Left lung (tissue), 14 donors: ENCODE measurements at places on chromosomes 12 and 14.

- no peak for DNase-seq
Observed at GRCh38 chr14:33737446-33737845, 213.4 kb downstream of the EGLN3 start.

- DNase-seq: no peak
Observed at GRCh38 chr12:55842681-55843429, at the start of gene MMP19. TSS of gene MMP19 (minus strand) at chr12:55842936. CDS start at chr12:55842830, 106 bp downstream.

DNA sequence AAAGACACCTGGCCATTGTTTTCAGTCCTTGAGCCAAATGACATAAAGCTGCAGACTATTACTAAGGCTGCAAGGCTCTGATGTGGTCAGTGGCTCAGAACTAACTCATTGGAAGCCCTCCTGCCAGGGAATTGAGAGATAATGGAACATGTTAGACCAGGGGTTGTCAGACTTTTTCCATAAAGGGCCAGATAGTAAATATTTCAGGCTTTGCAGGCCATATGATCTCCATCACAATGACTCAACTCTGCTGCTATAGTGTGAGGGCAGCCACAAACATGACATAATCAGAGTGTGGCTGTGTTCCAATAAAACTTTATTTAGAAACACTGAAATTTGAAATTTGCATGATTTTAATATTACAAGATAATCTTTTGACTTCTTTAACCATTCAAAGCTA, 140.3 kb downstream of the TMEM30B start:
- DNase-seq: no peak

DNA sequence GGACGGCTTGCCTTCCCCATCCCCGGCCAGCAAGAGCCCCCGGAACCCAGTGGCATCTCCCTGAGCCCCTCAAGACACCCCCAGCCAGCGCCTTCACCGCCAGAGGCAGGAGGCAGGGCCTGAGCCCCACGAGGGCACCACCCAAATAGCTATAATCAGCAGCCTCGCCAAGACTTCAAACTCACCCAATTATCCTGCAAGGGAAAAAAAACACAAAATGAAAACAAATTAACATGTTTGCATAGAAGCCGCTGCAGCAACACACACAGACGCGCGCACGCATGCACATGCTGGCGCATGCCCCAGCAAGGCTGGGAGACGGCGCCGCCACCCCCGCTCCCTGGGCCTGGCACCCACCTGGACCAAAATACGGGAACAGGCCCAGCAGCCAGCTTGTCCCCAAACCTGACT, 15.8 kb downstream of the FAM222A start:
- peak; percentile 59 for DNase-seq

GRCh38 chr12:108148521-108149074, 19.5 kb downstream of the WSCD2 start:
- DNase-seq: no peak

DNA sequence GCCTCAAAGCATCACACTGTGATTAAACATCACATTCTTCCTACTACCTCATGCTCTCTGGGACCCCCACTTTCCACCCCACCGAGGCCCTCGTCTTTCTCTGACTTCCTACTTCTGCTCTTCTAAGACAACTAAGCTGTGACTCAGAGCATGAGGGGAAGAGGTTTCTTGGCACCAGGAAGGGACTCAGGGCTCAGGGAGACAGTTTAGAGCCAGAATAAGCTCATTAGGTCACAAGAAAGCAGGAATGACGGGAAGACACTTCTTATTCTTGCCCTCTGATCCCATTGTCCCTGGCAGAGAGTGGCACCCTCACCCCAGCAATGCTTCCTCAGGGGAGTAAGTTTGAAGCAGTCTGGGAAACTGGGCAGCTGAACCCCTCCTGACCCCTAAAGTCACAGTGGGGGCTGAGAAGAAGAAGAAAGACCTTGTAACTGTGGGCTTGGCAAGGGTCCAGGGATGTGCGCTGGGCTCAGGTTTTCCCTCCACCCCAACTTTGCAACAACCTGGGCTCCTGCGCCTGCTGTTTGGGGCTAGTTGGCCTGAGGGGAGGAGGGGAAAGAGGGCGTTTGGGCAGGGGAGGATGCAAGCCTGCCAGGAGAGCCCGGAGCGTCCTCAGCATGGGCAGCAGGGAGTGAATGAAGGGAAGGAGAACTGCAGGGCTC, 64.6 kb upstream of the ACTN1 start:
- DNase-seq: no peak

- DNase-seq: no peak
Observed at GRCh38 chr12:57112492-57113294, 1.5 kb upstream of the STAT6 start.

- DNase-seq: peak; percentile 79
Observed at GRCh38 chr14:31934767-31935266, 142.3 kb upstream of the ARHGAP5 start.

DNA sequence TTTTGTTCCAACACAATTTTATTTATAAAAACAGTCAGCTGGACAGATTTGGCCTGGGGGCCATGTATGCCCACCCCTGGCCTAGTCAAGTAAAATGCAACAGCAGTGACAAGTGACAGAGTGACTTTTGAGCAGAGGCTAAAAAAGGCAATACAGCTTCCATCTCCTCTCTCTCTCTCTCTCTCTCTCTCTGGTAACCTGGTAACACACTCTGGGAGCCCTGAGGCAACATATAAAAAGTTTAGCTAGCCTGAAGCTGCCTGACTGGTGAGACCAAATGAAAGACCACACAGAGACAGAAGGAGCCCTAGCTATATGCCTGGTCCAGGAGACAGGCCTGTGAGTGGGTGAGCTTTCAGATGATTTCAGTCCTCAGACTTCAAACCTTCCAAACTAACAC, 105.4 kb downstream of the DENND5B start:
- no peak for DNase-seq

- peak; percentile 32 for DNase-seq
Observed at GRCh38 chr12:112380663-112381405, 1.4 kb downstream of the HECTD4 start.

DNA sequence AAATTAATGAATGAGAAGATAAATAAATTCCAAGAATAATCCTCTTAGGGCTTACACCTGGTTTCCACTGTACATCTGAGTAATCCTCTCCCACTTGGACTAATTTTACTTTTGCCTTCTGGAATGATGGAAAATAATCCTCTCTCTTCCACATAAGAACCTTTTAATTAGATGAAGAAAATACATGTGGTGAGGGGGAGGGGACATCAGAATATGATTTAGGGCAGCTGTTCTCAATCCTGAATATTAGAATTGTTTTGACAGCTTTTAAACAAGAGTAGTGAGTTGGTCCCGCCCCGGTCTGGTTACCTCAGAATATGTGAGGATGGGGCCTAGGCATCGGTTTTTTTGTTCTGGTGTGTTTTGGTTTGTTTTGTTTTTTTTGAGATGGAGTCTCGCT, 51.5 kb downstream of the HECTD4 start:
- no peak for DNase-seq

GRCh38 chr12:41302979-41303403, 114.9 kb downstream of the PDZRN4 start:
- no peak for DNase-seq

DNA sequence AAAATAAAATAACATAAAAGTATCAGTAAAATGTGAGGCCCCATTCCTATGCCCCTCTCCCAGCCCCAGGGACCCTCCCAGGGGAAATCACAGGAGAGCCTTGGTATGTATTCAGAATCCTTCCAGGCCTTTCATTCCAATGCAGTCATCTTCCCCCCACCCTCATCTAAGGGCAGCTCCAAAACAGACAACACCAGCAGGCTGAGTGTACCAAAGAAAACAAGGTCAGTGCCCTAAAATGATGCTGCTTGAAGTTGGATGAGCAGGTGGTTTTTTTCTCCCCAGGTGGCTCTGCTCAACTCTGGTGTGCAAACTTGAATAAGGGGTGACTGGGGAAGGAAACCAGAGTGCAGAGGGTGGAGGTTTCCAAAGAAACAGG, 56.2 kb downstream of the TSPAN9 start:
- peak; percentile 46 for DNase-seq

DNA sequence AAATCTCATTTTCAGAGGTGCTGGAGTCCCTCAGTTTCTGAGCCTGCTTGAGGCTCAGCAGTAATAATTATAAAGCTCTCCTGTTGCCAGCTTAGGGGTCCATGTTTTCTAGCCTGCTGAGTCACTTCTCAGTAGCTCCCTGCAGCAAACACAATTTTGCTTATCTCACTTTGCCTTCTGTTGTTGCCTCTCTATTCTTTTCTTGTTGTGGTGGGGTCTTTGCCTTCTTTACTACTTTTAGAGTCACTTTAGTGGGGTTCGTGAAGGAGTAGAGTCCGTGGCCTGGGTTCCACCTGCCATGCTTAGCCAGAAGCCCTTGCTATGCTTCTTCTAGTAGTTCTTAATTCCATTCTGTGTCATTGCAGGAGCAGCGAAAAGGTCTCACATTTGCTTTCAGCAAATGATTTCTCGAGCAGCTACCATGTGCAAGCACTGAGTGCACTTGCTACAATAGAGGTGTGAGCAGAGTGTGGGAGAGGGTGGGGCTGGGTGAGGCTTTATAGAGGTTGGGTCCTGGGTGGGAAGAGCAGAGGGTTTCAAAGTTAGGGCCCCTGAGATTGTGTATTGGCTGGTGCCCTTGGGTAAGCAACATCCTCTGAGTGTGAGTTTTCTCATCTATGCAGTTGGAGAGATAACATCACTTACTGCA, 114.3 kb downstream of the ADCK1 start:
- DNase-seq: no peak

DNA sequence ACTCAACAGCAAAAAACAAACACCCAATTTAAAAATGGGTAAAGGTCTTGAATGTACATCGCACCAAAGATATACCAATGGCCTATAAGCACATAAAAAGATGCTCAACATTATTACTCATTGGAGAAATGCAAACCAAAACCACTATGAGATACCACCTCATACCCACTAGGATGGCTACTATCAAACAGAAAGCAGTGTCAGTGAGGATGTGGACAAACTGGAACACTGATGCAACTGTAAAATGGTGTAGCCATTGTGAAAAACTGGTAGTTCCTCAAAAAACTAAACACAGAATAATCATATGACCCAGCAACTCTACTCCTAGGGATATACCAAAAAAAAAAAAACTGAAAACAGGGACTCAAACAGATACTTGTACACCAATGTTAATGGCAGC, 49.3 kb downstream of the CDK17 start:
- DNase-seq: no peak

GRCh38 chr14:103061482-103061976, 4.2 kb upstream of the CDC42BPB start:
- DNase-seq: no peak

DNA sequence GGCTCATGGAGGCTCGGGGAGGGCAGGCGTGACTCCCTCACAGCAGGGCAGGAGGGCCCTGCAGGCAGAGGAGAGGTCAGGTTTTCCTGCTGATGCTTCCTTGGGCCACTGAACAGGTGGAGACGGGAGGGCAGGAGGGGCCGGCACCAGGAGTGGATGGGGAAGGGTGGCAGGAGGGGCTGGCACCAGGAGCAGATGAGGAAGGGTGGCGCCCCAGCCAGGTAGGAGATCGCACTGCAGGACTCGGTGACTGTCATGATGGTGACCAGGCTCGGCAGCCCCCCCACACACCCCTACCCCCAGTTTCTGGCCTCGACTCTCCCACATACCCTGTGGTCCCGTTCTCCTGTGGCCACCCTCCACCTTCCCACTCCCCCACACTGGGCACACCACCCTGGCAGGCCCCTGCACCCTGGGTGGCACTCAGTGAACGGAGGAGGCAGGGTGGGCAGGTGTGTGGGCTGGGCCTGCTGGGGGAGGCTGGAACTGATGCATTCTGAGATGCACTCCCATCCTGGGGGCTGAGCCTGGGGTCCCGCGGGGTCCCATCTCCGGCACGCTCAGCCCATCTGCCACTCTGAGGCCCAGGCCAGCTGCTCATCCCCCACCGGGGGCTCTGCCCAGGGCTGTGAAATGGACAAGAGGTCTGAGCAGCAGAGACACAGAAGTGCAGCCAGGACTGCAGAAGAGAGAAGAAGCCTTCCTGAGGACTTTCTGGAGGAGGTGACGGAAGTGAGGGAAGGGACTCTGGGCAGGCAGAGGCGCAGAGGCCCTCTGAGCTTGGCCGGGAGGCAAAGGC, 2.8 kb downstream of the NUDT14 start:
- DNase-seq: no peak

GRCh38 chr14:74804219-74804825, 41.2 kb downstream of the YLPM1 start:
- DNase-seq: no peak

DNA sequence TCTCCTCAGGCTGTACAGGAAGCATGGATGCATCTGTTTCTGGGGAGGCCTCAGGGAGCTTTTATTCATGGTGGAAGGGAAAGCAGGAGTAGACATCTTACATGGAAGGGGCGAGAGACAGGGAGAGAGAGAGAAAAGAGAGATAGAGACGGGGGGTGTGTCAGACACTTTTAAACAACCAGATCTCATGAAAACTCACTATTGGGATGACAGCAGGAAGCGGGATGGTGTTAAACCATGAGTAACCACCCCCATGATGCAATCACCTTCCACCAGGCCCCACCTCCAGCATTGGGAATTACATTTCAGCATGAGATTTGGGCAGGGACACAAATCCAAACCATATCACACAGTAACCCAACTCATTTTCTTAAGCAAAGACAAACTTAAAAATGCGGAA, 110.0 kb upstream of the EEA1 start:
- DNase-seq: no peak
